ENCODE measurements at places on chromosomes 16 and 17.

- DNase-seq, result no peak
Observed at GRCh38 chr17:76053246-76054111, 18.8 kb downstream of the SRP68 start.

- no peak for DNase-seq
Observed at GRCh38 chr16:81946206-81946605, 65.1 kb downstream of the SDR42E1 start.

- no peak for DNase-seq
Observed at GRCh38 chr16:86459266-86459665, 51.1 kb upstream of the FOXF1 start.

GRCh38 chr16:88276591-88276990, 106.2 kb upstream of the ZNF469 start:
- no peak for DNase-seq

DNA sequence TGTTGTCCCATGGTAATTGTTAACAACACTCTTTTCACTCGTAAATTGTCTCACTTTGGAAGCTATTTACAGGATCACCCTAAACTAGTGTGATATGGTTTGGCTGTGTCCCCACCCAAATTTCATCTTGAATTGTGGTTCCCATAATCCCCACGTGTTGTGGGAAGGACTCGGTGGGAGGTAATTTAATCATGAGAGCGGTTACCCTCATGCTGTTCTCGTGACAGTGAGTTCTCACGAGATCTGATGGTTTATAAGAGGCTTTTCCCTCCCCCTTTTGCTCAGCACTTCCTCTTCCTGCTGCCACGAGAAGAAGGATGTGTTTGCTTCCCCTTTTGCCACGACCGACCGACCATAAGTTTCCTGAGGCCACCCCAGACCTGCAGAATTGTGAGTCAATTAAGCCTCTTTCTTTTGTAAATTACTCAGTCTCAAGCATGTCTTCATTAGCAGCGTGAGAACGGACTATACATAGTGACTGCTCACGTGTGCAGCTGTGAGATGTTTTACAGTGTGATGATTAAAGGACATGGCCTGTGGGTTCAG, 34.4 kb downstream of the DNAH3 start:
- DNase-seq, result peak; percentile 4

- no peak for DNase-seq
Observed at GRCh38 chr16:50340578-50340977, 28.2 kb downstream of the BRD7 start.

- no peak for DNase-seq
Observed at GRCh38 chr16:3974751-3975150, 94.2 kb upstream of the CREBBP start.

GRCh38 chr16:80948886-80949493, 57.7 kb downstream of the CMC2 start:
- DNase-seq, result no peak

GRCh38 chr16:78045865-78046581, 23.7 kb downstream of the CLEC3A start:
- no peak for DNase-seq

GRCh38 chr16:3183445-3184139, 4.4 kb upstream of the OR1F1 start:
- no peak for DNase-seq

DNA sequence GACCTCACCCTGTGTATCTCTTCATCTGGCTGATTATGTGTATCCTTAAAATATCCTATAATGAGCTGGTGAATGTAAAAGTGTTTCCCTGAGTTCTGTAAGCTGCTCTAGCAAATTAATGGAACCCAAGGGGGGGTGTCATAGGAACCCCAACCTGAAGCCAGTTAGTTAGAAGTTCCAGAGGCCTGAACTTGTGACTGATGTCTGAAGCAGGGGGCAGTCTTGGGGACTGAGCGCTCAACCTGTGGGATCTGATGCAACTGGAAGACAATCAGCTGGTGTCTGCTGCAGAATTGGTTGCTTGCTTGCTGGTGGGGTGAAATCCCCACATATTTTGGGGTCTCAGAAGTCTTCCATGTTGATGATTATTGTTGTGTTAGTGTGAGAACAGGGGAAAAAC, 75.7 kb upstream of the NKD1 start:
- DNase-seq, result no peak

- DNase-seq, result no peak
Observed at GRCh38 chr17:60554377-60554788, 28.3 kb upstream of the APPBP2 start.

DNA sequence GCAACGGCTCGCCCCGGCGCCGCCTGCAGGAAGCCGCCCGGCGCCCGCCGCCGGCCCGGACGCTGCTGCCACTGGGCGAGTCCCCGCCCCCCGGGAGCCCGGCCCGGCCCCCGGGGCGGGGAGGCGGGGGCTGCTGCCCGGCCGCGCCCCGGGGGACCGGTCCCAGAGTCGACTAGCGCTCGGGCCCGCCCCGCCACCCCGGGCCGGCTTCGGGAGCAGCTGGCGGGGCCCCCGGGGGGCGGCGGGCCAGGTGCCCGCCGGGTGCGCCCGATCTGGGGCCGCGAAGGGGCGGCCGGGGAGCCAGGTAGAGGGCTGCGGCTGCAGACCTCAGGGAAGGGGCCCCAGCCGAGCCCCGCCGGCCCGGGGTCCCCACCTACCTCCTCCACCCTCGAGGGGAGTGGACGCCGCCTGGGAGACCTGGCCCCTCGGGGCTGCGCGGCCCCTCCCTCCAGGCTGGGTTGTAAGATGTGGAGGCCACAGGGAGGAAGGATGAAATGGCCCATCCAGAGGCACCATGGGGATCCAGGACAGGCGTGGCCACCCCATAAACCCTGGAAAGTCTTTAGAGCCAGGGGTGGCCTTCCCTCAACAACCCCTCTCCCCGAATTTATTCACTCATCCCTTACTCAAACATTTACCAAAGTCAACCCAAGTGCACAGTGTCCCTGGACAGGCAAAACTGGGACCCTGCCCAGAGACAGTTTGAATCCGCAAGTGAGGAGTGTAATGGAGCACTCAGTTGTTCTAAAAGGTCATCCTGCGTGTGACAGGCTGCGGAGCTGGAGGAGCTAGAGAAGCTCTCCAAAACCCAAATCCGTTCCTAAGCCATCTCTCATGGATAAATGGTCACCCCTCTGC, at the start of gene CDYL2:
Gene CDYL2, minus strand, starts transcription at position 73 of the 858 bp plus-strand sequence. CDS start 425 bp downstream, outside the sequence.
- no peak for DNase-seq

- no peak for DNase-seq
Observed at GRCh38 chr17:35171834-35172233, 22.4 kb downstream of the SLC35G3 start.

- DNase-seq, result no peak
Observed at GRCh38 chr16:8243981-8244380, 346.3 kb downstream of the TMEM114 start.

GRCh38 chr17:59440757-59441463, 109.5 kb downstream of the YPEL2 start:
- DNase-seq, result peak; percentile 77

- no peak for DNase-seq
Observed at GRCh38 chr17:19386051-19386929, 700 bp downstream of the MFAP4 start.

DNA sequence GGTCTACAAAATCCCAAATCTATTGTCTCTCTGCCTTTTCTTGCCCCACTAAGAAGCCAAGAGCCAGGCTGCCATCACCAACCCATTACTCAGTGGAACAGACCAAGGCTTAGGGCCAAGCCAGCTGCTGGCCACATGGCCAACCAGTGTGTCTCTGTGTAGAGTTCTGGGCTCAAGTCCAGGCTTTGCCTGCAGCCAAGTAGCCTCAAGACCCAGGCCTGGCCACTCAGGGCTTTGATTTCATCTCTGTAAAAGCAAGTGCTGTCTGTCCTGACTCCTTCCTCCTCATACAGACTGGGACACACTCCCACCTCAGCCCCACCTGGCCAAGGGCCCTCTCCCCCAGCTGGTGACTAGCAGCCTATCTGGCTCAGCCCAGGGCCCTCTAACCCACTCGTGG, 14.6 kb downstream of the SREBF1 start:
- peak; percentile 41 for DNase-seq

DNA sequence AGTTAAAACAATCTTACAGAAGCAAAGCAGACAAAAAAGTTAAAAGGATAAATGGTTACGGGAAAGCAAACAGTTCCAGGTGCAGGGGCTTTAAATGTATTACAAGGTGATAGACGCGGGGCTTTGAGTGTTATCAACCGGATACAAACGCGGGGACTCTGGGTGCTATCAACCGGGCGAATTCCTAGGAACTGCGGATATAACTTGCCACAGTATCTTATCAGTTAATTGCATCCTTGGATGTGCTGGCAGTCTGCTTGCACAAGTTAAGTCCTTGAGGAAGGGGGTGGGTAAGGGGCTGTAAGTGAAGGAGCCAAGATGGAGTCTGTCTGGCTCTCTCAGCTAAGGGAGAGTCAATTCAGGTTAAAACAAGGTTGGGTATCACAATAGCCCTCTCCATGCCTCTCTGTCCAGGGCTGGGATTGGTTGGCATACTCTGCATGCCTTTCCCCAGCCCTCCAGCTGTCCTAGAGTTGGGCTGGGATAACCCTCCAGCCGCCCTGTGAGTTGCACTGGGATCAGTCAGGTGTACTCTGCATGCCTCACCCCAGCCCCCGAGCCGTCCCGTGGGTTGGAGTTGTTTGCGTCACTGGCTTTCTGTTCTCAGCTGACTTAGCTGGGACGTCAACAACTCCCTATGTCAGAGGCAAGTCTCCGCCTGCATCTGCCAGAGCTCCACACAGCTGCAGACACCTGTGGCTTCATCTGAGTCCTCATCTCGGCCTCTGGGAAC, 40.9 kb downstream of the TMEM235 start:
- DNase-seq, result no peak

- peak; percentile 2 for DNase-seq
Observed at GRCh38 chr17:73343168-73343634, 31.4 kb upstream of the CDC42EP4 start.

- DNase-seq, result no peak
Observed at GRCh38 chr17:61400066-61400716, 548 bp downstream of the TBX2 start.

DNA sequence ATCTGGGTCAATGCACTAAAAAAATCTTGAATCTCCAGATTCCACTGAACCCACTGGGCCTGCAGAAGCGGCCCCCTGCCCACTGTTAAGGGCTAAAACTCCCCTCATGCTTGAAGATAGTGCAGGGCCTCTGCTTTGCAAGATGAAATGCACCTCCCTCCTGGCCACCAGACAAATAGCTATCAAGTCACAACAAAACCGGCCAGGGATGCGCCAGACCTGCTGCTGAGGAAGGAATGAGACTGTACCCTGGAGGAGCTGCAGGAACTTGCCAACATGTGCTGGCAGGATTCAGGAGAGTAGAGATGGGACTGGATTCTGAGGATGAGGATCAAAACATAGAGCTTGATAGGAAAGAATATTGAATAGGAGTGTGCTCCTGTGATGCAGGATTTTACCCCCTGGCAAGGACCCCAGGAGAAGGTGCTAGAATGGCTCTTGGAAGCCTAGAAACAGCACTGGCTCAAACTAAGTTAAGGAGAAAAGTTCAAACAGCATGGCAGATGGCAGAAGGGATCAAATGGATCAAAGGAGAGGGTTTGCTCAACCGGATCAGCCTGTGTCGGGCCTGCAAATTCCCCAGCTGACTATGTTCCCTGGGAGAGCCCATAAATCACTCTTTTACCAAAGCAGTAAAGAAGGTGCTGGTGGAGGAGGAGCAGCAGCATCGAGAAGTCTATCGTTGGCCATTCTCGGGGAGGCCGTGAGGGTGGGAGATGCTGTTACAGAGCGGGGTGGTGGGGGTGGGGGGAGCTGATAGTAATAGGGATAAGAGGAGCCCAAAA, 27.2 kb upstream of the XYLT2 start:
- peak; percentile 70 for DNase-seq

DNA sequence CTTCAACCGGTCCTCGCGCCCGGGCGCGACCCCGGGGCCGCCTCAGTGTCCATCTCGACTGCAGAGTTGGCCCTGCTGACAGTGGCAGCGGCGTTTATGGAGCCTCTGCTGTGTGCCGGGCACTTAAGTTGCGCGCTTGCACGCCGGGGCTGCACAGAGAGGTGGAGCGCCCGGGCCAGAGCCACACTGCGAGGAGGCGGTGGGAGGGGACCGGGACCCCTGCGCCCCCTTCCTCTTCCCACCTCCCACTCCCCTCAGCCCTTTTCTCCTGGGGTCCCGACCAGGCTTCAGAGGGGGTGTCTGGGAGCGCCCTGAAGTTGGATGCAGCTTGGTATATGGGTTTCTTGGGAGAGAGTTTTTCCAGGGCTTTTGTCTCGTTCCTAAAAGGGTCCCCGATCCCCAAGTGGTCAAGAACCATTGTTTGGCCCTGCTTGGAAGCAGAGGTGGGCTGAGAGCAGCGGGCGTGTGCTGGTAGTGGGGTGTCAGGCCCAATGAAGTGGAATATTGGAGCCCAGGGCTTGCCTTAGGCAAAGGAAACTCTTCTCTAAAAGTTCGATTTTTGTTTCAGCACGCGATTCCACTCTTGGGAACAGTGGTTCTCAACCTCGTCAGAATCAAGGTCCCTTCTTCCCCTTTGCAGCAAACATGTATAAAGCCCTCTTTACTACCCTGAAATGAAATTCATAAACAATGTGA, 605 bp downstream of the MRTFB start:
- DNase-seq, result no peak

DNA sequence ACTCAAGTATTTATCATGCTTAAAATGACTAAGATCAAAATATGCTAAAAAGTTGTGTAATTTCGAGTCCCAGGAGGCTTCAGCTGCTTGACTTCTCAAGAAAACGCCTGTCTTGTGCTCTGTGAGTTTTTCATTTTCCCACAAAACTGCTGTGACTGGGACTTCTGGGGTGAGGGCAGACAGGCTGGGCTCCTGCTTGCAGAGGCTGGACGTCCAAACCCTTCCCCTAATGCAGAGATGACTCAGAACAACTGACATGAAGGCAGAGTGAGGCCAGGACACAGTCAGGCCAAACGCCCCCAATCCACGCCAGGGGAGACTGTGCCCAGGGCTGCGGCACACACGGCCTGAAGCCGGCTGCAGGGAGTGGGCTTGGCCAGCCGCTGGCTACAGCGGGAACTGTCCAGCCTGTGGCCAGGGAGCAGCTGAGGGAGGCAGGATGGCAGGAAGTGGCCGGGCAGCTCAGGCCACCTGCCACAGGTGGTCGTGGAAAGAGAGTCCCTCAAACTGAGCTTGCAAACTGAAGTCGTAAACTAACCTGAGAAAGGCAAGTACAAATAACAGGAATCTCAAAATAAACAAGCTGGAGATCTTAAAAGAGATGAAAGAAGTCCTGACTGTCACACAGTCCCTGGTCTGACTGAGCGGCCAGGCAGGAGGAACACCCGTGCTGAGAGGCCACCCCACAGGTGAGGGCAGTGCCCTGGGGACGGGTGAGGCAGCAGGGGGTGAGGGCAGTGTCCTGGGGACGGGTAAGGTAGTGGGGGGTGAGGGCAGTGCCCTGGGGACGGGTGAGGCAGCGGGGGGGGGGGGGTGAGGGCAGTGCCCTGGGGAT, 21.3 kb upstream of the HEXD start:
- DNase-seq, result no peak

Data from NCI-H446 treated with DMSO at 0.1 percent for 48 hours (cell line).